ENCODE measurements at places on chromosomes 13 and 19.

GRCh38 chr13:50238922-50239321, 223.7 kb downstream of the KCNRG start:
- no peak for DNase-seq

DNA sequence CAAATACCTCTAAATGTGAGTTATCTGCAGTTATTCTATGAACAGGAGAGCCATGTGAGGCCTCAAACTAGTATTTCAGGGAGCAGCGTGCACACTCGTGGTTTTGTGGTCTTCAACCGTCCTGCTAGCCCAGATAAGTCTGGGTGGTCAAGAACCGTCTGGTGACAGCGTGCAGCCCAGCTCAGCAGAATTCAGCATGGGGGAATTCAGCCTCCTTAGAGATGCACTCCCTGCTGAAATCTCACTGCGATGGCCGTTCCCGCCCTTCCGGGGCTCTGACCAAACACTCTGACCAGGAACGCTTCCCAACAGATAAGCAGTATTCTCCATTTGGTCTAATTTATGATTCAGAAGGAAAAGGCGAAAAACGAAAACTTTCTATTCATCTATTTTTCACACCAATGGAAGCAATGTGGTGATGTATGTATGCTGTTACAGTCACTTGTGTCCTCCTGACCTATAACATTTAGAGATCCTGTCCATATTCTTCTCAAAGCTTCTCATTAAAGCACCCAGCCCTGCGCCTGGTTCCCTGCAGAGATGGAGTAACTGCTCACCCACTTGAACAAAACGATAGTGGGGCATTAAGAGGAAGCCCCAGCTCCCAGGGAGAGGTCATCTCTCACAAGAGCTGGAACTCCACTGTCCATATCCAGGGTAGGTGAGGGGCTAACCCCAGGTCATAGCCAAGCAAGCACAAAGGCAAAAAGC, 2.9 kb downstream of the ANKRD27 start:
- DNase-seq = no peak

- DNase-seq = peak; percentile 54
Observed at GRCh38 chr13:109786457-109787134, at the start of gene IRS2. TSS of gene IRS2 (minus strand) at chr13:109786583. CDS start at chr13:109786053, 530 bp downstream.

DNA sequence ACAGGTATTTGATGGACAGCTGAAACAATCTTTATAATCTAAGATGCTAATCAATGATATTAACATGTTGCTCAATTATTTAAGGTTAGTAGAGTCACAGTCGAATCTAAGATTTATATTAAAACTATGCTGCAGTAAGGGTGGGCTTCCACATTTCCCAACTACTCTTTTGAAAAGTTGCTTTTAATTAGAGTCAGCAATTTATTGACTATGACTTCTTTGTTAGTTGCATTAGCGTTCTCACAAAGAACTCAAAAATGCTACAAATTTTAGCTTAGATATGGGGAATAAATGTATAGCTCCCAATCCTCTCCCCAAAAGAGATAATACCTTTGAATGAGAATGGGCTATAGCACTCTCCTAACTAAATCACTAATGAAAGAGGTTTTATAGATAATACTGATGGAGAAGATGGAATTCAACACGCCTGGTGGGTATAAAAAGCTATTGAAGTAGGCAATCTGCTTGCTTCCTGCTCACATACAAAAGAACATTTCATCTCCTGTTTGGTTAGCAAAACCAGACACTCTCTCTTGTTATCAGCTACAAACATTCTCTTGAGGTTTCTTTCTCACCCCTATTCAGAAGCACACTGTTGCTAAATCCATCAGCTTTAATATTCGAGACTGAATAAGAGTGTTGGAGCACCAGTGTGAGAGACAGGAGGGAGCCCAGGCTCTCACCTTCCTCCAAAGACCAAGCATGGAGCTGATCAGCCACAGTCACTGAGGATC, 2.4 kb upstream of the FLT1 start:
- DNase-seq = no peak

GRCh38 chr19:35563207-35563829, at the start of gene ATP4A:
TSS of gene ATP4A (minus strand) at chr19:35563658. CDS start at chr19:35563629, 29 bp downstream.
- no peak for DNase-seq

GRCh38 chr13:45847554-45848224, 3.9 kb downstream of the SIAH3 start:
- no peak for DNase-seq

GRCh38 chr13:71290963-71291841, 575.8 kb downstream of the DACH1 start:
- peak; percentile 11 for DNase-seq

DNA sequence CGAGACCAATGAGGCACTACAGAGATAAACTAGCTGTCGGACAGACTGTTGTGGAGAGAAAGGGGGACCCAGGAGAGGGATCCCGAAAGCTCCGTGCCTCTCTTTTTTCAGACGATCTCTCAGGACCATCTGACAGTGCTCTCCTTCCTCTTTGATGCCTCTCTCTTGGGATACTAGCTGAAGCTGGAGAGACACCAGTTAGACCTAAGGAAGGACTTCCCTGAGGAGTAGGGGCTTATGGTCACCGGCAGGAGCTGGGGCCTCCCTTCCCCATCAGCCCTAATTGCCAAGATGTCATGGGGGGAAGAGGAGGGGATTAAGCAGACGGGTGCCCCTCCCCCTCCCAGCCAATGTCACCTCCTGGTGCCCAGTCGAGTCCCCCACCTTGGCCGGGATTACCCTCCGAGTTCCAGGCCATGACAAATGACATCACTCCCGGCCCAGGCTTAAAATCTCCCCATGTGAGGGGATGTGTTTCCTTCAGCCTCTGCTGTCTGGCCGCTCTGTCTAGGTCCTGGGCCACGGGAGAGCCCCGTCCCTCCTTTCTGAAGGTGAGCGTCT, at the start of gene CRX:
TSS of gene CRX (plus strand) at position 478 of the 561 bp plus-strand sequence. CDS start 12,507 bp downstream, outside the sequence.
- no peak for DNase-seq
